ENCODE measurements at places on chromosomes 5 and 9.

DNA sequence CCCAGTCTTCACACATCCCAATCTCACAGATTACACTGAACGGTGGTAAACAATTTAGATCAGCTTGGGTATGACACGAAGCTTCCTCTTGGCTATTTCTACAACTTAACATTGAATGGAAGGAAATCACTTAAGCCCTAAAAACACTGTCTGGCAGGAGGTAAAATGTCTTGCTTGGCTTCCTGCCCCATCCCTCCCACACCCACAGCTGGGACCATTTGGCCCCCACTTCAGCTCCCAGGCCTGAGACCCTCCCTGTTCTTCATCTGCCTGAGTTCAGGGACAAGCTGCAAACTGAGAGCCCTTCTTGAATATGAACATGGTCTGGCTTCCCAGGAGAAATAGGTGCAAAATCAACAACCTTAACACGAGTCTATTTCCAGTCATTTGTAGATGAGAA is 3.4 kb upstream of the COL15A1 start:
- DNase-seq, result no peak

- peak; percentile 42 for DNase-seq
Measured at GRCh38 chr5:145887217-145887616, 14.4 kb upstream of the GRXCR2 start.

DNA sequence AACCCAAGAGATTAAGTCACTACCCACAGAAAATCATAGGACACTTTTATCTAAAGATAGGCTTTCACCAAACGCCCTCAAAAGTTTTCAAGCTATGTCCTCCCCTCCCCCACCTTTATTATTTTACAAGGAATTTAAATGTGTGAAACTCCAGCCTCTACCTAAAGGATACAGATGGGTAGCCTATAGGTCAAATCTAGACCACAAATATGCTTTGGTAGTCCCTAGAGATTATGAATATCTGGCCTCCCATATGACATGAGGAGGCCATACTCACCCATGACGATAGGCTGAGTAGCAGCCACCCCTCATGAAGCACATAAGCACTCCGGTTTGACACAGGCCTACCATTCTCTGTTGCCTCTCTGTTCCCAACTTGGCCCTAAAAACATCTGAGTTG is 11.9 kb downstream of the SIL1 start:
- DNase-seq, result no peak

GRCh38 chr5:43316421-43316820 is 3.2 kb upstream of the HMGCS1 start:
- DNase-seq, result no peak

DNA sequence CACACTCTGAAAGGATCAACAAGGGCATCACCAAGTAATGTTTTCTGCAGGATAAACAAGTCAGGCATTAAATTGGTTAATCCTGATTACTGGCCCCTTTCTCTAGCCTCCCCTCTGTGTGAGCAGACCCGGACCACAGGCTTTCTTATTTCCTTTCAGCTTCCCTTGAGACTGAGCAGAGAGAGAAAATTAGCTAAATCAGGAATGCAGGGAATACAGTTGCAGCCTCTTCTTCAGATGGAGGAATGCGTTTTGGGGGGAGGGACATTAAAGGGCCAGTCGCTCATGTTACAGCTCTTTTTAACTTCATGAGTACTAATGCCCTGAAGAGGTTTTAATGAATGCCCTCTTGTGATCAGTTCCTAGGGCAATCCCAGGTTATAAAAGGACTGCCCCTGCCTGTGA is 19.8 kb downstream of the PCDHAC2 start:
- DNase-seq, result peak; percentile 78

Data from A673 (cell line).